Caco-2 (cell line): ENCODE measurements at places on chromosomes 16 and 17. TPM values are rescaled to one million over a fixed set of nuclear protein-coding genes. Genes with fewer than 3 reads are reported as not detected.

GRCh38 chr17:64718058-64718457 lies 56.0 kb upstream of the SMURF2 start:
- no peak for DNase-seq

GRCh38 chr17:3602499-3602898 lies 6.7 kb downstream of the TRPV1 start:
- DNase-seq, result no peak

DNA sequence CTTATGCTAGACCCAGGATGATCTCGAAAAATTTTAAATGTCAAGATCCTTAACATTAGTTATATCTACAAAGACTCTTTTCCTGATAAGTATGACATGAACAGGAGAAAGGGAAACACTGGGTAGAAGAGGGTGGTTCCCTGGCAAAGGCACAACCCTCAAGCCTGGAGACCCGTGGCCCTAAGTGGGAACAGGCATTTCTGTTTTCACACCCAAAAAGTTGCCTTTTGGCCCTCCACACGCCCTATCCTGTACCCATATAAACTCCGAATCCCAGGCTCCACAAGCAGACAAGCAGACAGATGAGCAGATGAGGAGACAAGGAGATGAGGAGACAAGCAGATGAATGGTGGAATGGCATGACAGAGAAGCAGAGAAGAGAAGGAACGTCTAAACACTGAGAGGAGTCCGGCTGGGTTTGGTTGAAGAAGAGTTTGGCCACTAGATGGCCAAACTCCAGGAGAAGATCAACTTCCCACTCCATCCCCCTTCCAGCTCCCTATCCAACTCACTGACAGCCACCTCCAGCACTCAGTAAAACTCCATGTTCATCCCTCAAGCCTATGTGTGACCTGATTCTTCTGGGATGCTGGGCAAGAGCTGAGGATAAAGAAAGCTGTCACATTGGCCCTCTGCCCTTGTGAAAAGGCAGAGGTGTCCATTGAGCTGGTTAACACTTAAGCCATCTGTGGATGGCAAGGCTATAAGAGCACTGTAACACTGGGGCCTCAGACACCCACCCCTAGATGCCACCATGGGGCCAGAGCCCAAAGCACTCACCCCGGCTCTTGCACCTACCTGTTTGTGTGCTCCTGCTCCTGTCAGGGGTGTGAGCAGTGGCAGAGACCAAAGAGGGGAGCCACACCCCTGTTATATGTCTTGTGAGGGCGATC lies 139.6 kb upstream of the FAM20A start:
- DNase-seq, result no peak

GRCh38 chr16:66205287-66206231 lies 160.9 kb upstream of the CDH5 start:
- DNase-seq, result no peak

DNA sequence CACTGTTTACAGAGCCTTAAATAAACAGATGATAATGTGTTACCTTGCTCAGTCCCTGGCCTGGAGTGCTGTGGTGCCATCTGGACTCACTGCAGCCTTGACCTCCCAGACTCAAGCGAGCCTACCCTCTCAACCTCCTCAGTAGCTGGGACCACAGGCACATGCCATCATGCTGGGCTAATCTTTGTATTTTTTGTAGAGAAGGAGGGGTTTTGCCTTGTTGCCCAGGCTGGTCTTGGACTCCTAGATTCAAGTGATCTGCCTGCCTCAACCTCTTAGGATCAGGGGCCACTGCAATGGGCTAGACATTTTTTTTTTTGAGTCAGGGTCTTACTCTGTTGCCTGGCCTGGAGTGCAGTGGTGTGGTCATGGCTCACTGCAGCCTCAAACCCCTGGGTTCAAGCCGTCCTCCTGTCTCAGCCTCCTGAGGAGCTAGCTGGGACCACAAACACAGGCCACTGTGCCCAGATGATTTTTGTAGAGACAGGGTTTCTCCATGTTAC lies 5.0 kb upstream of the NAGLU start:
- peak; percentile 58 for DNase-seq

DNA sequence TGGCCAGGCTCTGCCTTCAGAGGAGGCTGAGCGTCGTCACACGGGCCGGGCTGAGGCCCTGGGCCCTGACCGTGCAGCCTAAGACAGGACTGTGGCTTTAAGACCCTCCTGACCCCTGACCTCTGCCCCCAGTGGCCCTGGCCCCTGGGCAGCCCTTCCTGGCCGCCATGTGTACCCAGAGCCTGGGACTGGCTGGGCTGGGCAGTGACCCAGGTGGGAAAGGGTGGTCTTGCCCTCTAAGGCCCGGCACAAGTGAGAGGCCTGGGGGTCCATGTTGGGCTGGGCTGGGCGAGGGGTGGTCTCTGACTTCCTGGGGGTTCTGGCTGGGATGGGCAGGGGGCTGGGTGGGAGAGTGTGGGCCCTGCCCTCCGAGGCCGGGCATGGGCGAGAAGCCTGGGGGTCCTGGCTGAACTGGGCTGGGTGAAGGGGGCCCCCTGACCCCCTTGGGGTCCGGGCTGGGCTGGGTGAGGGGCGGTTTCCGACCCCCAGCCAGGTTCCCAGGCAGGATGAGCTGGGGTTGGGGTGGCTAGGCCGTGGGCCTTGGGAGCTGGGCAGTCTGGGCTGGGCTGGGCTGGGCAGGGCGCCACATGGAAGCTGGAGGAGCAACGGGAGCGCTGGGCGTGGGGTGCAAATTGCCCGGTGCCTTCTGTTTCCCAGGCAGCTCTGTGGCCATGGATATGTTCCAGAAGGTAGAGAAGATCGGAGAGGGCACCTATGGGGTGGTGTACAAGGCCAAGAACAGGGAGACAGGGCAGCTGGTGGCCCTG lies at the start of gene CDK3:
Gene CDK3 (plus strand): TSS at position 101 of the 767 bp plus-strand sequence. CDS start 571 bp downstream, at position 672.
- no peak for DNase-seq

ZFP1 gene
- 11.4 and 14.2 TPM in 2 replicates for total RNA-seq

DNAJA3 gene
- total RNA-seq, result 77.1 and 79.6 TPM in 2 replicates

DHRS13 gene
- total RNA-seq, result 32.8 and 38.0 TPM in 2 replicates
